ENCODE measurements at places on chromosomes 6 and 20. TPM values are rescaled to one million over a fixed set of nuclear protein-coding genes. Genes with fewer than 3 reads are reported as not detected.

The CST5 gene
- not detected for polyA plus RNA-seq

The TPD52L1 gene
- polyA plus RNA-seq: 13.5 TPM

The UST gene
- polyA plus RNA-seq: 6.6 TPM

The WFDC12 gene
- polyA plus RNA-seq: not detected

The CLDN20 gene
- not detected for polyA plus RNA-seq

The ZNF217 gene
- 6.9 TPM for polyA plus RNA-seq

The EMILIN3 gene
- 0.16 TPM for polyA plus RNA-seq

The ADAM33 gene
- 1.7 TPM for polyA plus RNA-seq

The FILIP1 gene
- polyA plus RNA-seq: 0.03 TPM

The RIPPLY2 gene
- not detected for polyA plus RNA-seq

The FRMD1 gene
- not detected for polyA plus RNA-seq

The F13A1 gene
- polyA plus RNA-seq: not detected

The GPR63 gene
- polyA plus RNA-seq: 0.44 TPM

The NOX3 gene
- polyA plus RNA-seq: not detected

The RAET1E gene
- polyA plus RNA-seq: not detected

The CGA gene
- polyA plus RNA-seq: 0.17 TPM

The GHRH gene
- polyA plus RNA-seq: not detected

The CBLN4 gene
- polyA plus RNA-seq: not detected

The PANK2 gene
- polyA plus RNA-seq: 15.8 TPM

The SLC13A3 gene
- polyA plus RNA-seq: 3.9 TPM
